Endothelial cell (in vitro differentiated cells): ENCODE measurements at places on chromosomes 5 and 9. TPM values are rescaled to one million over a fixed set of nuclear protein-coding genes. Genes with fewer than 3 reads are reported as not detected.

KIF4B gene
- total RNA-seq: 0.54 TPM

RASGRF2 gene
- 2.5 TPM for total RNA-seq

ZNF366 gene
- 23.3 TPM for total RNA-seq

PRSS3 gene
- total RNA-seq: 0.59 TPM

PRUNE2 gene
- total RNA-seq: 6.7 TPM

SH3GLB2 gene
- 94.3 TPM for total RNA-seq

ABHD17B gene
- total RNA-seq: 32.6 TPM

IL4 gene
- total RNA-seq: not detected

SOWAHA gene
- not detected for total RNA-seq

WDR55 gene
- 28.5 TPM for total RNA-seq

SMC2 gene
- total RNA-seq: 19.7 TPM

HTR4 gene
- total RNA-seq: not detected

PDGFRB gene
- total RNA-seq: 23.7 TPM

DNAH5 gene
- total RNA-seq: 0.80 TPM

ERGIC1 gene
- total RNA-seq: 67.1 TPM

CARTPT gene
- total RNA-seq: 148 TPM

IFNK gene
- total RNA-seq: not detected

TEX48 gene
- not detected for total RNA-seq

GCNT4 gene
- total RNA-seq: 0.54 TPM

CRB2 gene
- total RNA-seq: 0.18 TPM

PCDHA9 gene
- total RNA-seq: 1.7 TPM

FAT2 gene
- total RNA-seq: 0.13 TPM

C5orf52 gene
- not detected for total RNA-seq

SHISAL2B gene
- total RNA-seq: 1.4 TPM

PCDHGA10 gene
- 43.0 TPM for total RNA-seq

DOCK8 gene
- total RNA-seq: 8.3 TPM

C1QTNF2 gene
- total RNA-seq: not detected

PGM5 gene
- 1.2 TPM for total RNA-seq

SLC46A2 gene
- not detected for total RNA-seq

PPP3R2 gene
- total RNA-seq: 2.2 TPM

CD180 gene
- not detected for total RNA-seq

CSNK1A1 gene
- total RNA-seq: 242 TPM

TIFAB gene
- total RNA-seq: not detected

TLX3 gene
- total RNA-seq: 0.23 TPM

ERP44 gene
- total RNA-seq: 14.5 TPM

ENTREP1 gene
- total RNA-seq: 11.8 TPM

PTGR1 gene
- 45.7 TPM for total RNA-seq

LHX2 gene
- not detected for total RNA-seq

SLC22A4 gene
- total RNA-seq: 0.13 TPM

TMEM174 gene
- total RNA-seq: not detected

IDNK gene
- 3.9 TPM for total RNA-seq

CFAP157 gene
- 0.85 TPM for total RNA-seq

GRIN3A gene
- total RNA-seq: 27.8 TPM

IL7R gene
- 0.54 TPM for total RNA-seq

CDC20B gene
- not detected for total RNA-seq

CCNI2 gene
- total RNA-seq: not detected
